ENCODE measurements at places on chromosomes 3 and 15. TPM values are rescaled to one million over a fixed set of nuclear protein-coding genes. Genes with fewer than 3 reads are reported as not detected.

GOLGA6A gene
- 0.05 TPM for total RNA-seq

RAB8B gene
- 9.3 TPM for total RNA-seq

THAP10 gene
- total RNA-seq = 6.4 TPM

FBXL22 gene
- total RNA-seq = 0.18 TPM

CLDN18 gene
- not detected for total RNA-seq

EOMES gene
- 1.3 TPM for total RNA-seq

DGKG gene
- 8.6 TPM for total RNA-seq

COL6A5 gene
- not detected for total RNA-seq

SCN11A gene
- not detected for total RNA-seq

ABCF3 gene
- total RNA-seq = 35.3 TPM

SMAD6 gene
- 23.1 TPM for total RNA-seq

NEDD4 gene
- 57.2 TPM for total RNA-seq

CLPX gene
- 47.0 TPM for total RNA-seq

SCAPER gene
- 3.1 TPM for total RNA-seq

VPS13C gene
- total RNA-seq = 9.6 TPM

ZNF662 gene
- not detected for total RNA-seq

FSD2 gene
- not detected for total RNA-seq

ANKUB1 gene
- 0.06 TPM for total RNA-seq

TUSC7 gene
- not detected for total RNA-seq

CAND2 gene
- 0.42 TPM for total RNA-seq

SCG3 gene
- not detected for total RNA-seq

DUOX1 gene
- not detected for total RNA-seq

ALCAM gene
- total RNA-seq = 50.4 TPM

LDHAL6B gene
- total RNA-seq = not detected

LIPH gene
- 6.2 TPM for total RNA-seq

GOLGA8T gene
- total RNA-seq = 1.7 TPM

NAA50 gene
- total RNA-seq = 179 TPM

PLA1A gene
- 0.29 TPM for total RNA-seq

AMIGO3 gene
- 0.41 TPM for total RNA-seq

CLASP2 gene
- total RNA-seq = 13.8 TPM

SLC28A1 gene
- 0.05 TPM for total RNA-seq

KLF13 gene
- 99.2 TPM for total RNA-seq

DAZL gene
- not detected for total RNA-seq

SUSD5 gene
- total RNA-seq = 3.6 TPM

AHSG gene
- not detected for total RNA-seq

CPNE9 gene
- 0.14 TPM for total RNA-seq

GPR149 gene
- not detected for total RNA-seq

DET1 gene
- total RNA-seq = 6.4 TPM

FBXL2 gene
- 8.0 TPM for total RNA-seq

PDIA5 gene
- 24.2 TPM for total RNA-seq

STARD5 gene
- 2.0 TPM for total RNA-seq

TLR9 gene
- total RNA-seq = 0.05 TPM

FSTL1 gene
- total RNA-seq = 71.1 TPM

GPR15 gene
- not detected for total RNA-seq

COLQ gene
- 0.45 TPM for total RNA-seq

GOLGA6B gene
- not detected for total RNA-seq

ZNF639 gene
- total RNA-seq = 22.4 TPM

ACP3 gene
- not detected for total RNA-seq

TIGIT gene
- total RNA-seq = not detected

MYL3 gene
- total RNA-seq = not detected

RPL35A gene
- 1,041 TPM for total RNA-seq

TOPAZ1 gene
- total RNA-seq = not detected
